ENCODE measurements at places on chromosomes 11 and 22.

DNA sequence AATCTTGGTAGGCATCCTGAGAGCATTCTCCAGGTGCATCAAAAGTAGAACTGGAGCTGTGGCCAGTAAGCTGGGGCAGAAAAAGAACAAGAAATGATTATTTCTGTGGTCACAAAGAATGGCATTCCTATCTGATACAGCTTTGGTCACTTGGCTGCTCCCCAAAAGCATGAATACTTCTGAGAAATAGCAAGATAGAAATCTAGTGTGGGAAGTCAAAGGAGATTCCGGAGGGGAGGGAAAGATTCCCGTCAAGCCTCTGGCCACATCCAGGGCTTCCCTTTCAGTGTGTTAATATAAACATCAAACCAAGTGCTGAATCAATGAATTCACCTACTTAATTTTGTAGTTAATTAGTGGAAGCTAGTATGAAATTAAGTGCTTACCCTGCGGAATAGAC lies 1185.4 kb downstream of the LRRC4C start:
- no peak for DNase-seq

DNA sequence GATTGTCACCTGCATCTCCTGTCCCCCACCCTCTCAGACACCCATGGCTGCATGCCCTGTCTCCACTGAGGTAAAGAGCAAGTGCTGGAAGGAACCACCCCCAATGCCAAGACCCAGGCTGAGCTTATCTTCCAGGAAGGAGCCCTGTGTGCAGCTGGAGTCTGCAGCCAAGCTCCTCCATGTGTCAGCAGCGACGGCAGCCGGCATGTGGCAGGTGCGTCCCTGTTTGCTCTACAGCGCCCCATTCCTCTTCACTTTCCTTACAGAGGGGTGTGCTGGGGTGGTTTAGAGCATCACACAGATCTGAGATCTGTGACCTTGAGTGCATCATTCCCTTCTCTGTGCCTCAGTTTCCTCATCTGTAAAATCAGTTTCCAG lies 7.7 kb upstream of the MN1 start:
- DNase-seq = no peak

DNA sequence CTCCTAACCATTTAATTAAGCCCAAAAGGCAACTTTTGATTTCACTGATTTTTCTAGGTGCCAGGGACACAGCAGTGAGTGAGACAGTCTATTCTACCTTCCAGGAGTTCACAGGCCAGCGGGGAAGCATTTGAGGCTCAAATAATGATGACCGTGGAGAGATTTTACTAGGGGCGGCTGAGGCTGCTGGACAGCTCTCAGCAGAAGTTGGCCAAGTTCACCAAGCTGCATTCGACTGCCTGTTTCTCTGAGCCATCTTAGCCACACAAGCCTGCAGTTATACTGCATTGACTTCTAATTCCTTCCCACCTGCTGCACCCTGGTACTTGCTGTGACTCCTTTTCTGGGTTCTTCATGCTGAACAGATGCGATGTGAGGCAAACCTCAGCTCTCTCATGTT lies 168.9 kb upstream of the TBCEL start:
- no peak for DNase-seq

DNA sequence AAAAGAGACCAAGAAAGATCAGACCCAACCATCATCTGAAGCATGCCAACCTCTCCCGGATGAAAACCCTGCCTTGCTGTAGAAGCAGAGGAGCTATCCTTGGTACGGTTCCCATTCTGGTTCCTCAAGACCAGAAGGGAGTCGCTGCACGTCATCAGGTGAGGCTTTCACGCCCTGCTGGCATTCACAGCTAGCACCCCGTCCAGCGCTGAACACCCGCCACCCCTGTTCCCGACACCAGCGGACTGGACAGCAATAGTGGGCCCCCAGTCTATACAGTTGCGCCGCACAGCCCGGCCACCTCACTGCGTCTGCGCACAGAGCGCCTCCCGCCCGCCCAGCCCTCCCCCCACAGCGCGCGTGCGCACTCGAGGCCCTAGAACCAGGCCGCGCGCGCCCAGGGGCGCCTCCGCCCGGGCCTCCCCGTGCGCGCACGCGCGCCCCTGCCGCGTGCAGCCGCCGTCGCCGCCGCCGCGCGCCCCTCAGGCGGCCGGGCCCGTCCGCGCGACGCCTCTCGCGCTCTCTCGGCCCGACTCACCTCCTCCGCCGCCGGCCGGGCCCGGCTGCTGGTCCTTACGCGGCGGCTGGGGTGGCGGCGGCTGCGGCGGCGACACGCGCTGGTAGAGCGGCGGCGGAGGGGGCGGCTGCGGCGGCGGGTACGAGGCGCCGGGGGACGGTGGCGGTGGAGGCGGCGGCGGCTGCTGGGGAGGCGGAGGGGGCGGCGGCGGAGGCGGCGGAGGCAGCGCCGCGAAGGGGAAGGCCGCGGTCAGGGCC lies 706 bp downstream of the SF1 start:
- DNase-seq = peak; percentile 92

DNA sequence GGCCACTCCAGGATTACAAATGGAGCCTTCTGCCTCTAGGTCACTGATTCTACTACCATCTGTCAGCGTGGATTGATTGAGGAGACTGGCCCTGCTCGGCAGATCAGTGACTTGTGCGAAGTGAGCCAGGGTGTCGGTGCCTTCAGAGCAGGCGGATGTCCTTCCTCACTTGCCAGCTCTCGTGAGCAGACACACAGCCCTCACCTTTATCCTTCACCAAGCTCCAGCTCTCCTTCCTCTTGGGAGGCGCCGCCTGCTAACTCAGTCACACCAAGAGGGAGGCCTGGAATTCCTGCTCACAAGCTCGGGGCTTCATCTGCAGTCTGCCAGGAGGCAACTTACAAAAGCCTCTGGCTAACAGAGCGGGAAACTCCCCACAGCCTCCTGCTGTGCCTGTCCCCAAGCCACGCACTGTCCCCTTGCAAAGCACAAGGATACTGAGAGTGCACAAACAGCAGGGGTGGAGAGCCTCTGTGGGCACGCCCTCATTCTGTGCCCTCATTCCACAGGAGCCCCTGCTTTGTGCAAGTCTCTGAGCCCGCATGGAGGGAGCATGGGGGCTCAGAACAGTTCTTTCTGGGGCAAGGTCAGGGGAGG lies 3.5 kb upstream of the TCF20 start:
- no peak for DNase-seq

- DNase-seq = no peak
These were observed 122.2 kb downstream of the PLEKHA7 start for GRCh38 chr11:16891964-16892363.

- DNase-seq = no peak
These were observed 66.7 kb downstream of the MYEOV start for GRCh38 chr11:69360606-69361005.

GRCh38 chr22:45422237-45422983 lies 8.9 kb downstream of the RIBC2 start:
- no peak for DNase-seq

DNA sequence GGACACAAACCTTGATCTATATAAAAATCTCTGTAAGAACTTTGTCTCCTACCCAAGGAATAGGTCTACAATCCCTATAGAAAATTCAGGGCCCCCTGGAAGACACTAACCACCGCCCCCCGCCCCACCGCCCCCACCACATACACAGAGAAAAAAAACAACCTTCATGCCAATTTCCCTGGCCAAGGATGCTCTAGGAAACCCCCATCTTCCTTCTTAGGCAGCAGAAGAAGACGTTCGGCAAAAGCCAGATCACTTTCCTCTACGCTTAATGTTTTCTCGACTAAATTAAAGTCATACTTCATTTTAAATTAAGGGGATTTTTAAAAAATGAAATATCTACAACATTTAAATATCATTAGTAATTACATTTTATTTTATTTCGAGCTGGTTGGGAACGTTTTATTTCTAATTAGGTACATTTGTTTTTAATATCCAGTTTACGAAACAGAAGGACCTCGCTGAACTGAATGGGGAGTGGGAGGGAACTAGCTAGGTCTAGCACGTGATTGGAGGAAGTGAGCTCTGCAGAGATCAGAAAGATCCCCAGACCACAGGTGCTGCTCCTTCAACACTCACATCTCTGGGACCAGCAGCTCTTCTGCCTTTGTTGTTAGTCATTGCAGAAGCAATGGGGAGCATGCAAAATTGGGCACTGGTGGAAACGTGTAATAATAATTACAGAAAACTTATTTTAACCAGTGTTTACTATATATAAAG lies 472.3 kb downstream of the MN1 start:
- DNase-seq = no peak

- no peak for DNase-seq
These were observed 16.5 kb downstream of the PSMD13 start for GRCh38 chr11:253160-253885.

DNA sequence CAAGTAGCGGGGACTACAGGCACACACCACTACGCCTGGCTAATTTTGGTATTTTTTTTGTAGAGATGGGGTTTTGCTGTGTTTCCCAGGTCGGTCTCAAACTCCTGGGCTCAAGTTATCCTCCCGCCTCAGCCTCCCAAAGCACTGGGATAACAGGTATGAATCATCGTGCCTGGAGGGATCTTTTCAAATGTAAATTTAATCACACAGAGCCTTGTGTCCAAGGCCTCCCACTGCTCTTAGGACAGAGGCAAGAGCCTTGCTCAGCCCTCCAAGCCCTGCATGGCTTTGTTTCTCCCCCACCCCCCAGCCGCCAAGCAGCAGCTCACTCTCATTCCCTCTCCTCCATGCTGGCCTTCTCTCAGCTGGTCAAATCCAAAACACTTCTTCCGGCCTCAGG lies 75.3 kb upstream of the CREB3L1 start:
- no peak for DNase-seq

- no peak for DNase-seq
These were observed 35.4 kb downstream of the LMO1 start for GRCh38 chr11:8228231-8228630.

GRCh38 chr11:95095858-95096587 lies 6.4 kb downstream of the ENDOD1 start:
- DNase-seq = no peak

GRCh38 chr11:74269161-74269811 lies 42.2 kb downstream of the P4HA3 start:
- DNase-seq = no peak

Measured in CD8-positive, alpha-beta T cell (primary cell).